IPS-NIHi11 (cell line): ENCODE measurements at places on chromosomes 11 and 22.

DNA sequence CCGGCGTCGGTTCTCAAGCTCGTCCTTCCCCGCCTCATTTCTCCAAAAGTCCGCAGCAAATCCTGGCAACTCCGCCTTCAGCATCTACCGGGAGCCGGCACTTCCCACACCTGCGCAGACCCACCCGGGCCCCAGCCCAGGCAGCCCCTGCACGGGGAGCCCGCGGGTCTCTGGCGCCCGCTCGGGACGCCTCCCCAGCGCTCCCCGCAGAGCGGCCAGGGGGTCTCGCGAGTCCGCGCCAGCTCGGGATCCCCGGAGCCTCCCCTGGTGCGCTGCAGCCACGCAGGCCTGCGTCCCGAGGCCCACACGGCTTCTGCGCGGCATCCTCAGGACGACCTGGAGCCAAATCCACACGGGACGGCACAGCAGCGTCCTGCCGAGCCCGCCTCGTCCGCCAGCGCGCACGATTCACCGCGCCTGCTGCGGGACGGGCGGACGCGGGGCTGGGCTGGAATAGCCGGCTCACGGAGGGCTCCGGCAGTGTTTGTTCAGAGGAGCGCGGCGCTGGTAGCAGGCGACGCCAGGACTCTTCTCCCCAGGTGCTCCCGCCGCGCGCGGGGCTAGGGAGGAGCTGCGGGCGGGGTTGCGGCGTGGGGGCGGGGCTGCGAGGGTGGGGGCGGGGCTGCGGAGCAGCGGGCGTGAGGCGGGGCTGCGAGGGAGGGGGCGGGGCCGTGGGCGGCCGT, 816 bp upstream of the PHRF1 start:
- DNase-seq = no peak

DNA sequence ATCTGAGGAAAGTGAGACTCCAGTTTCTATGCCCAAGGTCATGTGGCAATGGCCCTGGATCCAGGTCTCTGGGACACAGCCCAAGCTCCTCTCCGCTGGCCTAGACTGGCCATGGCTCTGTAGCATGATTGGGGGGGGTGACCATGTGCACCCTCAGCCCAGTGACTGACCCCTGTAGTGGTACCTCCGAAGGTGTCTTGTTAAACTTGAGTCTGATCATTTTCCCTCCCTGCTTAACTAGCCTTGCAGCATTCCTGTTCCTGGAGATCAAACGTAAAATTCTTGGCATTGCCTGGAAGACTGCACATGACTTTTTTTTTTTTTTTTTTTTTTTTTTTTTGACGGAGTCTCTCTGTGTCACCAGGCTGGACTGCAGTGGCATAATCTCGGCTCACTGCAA, 1116.0 kb downstream of the TBC1D22A start:
- DNase-seq = peak; percentile 27

- DNase-seq = no peak
Observed at GRCh38 chr11:128692753-128693415, 988 bp upstream of the FLI1 start.

GRCh38 chr11:2824851-2825250, 60.7 kb downstream of the CDKN1C start:
- DNase-seq = no peak

DNA sequence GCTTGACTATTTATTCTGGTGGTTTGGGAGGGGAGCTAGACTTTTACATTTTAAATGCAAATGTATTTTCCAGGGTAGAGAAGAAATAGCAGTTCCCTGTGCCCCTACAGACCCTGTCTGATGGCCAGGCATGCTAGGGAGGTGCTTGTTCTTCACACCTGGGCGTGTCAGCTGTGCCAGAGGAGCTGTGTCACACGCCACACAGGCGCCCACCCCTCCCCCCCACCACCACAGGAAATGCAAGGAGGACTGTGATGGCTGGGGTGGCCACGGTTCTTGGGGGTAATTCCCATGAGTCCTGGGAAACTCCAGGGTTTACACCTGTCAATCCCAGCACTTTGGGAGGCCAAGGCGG, 82.2 kb downstream of the FLI1 start:
- no peak for DNase-seq

DNA sequence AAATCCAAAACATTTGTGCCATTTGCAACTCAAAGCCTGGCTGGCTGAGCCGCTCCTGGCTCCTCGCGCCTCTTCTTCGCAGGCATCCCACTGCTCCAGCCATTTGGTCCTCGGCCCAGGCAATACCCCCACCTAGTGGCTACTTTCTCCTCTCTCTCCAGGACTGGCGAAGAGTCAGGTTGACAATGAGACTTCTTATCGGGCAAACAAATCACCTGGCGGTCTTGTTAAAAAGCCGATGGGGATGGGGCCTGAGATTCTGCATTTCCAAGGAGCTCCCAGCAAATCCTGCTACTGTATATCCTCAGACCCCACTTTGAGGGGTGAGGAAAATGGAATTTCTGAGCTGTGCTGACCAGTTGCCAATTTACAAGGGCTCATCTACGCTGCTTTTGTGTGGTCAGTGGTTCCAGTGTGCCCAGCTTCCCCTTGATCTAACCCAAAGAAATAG, 89.0 kb downstream of the ISX start:
- DNase-seq = peak; percentile 77

GRCh38 chr11:94183886-94184264, 55.2 kb downstream of the PANX1 start:
- peak; percentile 92 for DNase-seq

- no peak for DNase-seq
Observed at GRCh38 chr11:20589796-20590195, 9.6 kb upstream of the SLC6A5 start.

GRCh38 chr11:119206511-119207414, 624 bp downstream of the CBL start:
- peak; percentile 74 for DNase-seq

DNA sequence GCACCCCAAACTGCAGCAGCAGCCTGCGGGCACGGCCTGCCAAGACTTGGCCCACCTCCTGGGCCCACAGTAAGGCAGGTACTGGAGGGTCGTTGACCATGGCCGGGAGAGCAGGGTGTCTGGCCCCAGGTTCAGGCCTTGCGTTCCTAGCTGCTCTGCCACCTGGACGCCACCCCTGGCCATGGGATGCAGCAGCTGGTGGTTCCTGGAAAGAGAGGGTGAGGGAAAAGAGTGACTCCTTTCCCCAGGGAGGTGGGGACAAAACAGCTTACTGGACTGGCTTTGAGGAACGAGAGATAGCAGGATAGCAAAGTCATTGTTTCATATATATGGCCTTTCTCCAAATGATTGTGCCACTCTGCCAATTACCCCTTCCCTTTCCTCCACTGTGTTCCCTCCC, 1.8 kb downstream of the BSCL2 start:
- DNase-seq = no peak

DNA sequence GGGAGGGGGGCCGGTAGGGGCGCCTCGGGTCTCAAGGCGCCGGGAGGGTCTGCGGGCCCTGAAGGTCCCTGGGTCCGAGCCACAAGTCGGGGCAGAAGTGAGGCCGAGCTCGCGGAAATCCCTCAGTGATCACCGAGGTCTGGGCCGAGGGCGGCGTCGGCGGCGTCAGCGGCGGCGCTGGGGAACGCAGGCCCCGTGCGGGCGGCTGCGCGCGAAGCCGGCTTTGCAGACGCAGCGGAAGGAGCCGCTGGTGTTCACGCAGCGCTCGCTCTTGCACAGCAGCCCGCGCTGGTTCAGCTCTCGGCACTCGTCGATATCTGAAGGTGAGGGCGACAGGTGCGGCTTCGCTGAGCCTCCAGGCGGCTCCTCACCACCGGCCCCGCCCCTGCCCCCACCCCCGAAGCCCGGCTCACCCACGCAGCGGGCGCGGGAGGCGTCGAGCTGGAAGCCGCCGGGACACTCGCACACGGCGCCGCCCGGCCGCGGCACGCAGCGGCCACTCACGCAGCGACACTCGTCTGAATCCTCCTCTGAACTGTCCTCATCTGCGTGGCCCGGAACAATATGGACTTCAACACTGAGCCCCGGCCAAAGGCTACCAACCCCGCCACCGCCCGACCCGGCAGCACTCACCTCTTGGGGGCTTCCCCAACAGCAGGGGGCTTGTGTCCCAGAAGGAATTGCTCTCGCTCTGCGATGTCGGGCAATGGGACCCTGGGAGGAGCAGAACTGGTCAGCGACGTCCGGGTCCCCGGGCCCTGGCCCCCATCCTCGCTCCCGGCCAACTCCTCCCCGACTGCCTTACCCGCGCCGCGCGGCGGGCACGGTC, 14.2 kb downstream of the SCYL1 start:
- peak; percentile 83 for DNase-seq

DNA sequence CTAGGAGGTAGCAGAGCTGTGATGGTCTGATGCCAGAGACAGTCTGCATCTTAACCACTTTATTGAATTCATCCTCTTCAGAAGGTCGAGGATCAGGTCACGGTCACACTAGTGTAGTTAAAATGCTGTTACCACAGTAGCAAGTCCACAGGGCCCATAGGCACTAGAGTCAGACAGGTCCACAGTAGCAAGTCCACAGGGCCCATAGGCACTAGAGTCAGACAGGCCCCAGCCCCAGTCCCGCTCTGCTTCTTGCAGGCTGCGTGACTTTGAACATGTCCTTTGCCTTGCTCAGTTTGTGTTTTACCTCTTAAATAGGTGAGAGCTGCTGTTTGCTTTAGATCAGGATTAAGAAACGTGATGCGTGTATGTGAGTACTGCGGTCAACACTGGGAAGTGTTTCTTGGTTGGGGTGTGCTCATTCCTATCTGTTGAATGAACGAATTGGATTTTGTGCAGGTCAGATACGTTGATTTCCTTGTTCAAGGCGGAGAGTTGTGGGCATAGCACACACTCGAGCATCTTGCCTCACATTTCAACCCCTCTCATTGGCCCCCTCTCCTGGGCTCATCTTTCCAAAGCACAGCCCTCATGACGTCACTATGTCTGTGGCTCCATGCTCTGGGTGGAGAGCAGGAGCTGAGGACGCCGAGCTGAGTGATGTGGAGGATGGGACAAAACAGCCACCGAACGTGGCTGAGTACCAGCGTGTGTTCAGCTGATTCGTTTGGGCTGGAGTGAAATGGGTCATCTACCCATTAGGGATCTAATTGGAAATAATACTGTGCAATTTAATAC, 191.7 kb downstream of the TBC1D22A start:
- peak; percentile 45 for DNase-seq

- no peak for DNase-seq
Observed at GRCh38 chr11:86926975-86927374, 28.2 kb downstream of the FZD4 start.

GRCh38 chr11:73242251-73243092, 24.4 kb downstream of the P2RY2 start:
- peak; percentile 78 for DNase-seq

DNA sequence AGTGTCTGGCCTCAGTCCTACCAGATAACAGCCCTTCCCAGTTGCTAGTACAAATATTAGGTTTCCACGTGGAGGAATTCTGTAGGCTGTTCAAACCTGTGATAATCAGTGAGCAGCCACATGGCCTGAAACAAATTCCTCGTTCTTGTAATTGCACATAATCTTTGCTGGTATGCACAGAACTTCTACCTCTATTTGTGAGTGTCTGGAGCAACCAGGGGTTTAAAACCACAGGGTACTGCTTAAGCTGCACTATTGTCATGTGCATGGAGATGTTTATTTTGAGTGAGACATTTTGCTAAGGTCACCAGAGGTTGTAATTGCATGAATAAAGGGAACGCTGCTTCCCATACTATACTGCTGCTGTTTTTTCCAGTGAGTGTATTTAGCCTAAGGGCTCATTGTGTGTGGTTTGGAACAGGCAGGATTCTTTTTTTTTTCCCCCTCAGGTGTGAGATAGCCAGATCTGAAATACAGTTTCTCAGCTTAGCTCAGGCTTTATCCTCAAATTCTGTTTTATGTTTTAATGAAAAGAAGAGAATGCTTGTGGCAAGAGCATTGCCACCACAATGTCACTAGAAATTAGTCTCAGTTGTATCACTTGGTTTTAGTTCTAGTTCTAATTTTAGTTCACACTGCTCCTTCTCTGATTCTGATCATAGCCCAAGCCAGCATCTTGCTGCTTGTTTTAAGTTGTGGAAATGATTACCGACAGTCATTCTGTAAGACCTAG, 60.5 kb downstream of the CYB5R2 start:
- no peak for DNase-seq

GRCh38 chr22:38031491-38031890, 25.7 kb upstream of the PICK1 start:
- DNase-seq = no peak

- peak; percentile 72 for DNase-seq
Observed at GRCh38 chr11:67002297-67002913, 20.5 kb upstream of the SYT12 start.

DNA sequence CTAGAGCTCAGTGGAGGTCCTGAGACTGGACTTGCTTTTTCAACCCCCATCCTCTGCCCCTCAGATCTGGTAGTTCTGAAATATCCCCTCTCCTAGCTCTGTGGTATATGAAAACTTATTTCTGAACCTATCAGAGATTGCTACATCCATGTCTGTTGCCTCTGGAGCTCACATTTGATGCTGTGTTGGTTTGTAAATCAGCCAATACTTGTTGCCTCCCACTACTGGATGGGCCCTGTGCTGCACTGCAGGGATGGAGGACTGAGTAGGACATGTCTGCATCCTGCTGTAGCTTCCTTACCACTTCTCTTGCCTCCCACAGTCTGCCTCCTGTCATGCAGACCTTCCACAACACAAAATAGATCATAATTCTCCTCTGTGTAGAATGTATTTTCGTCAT, 5.2 kb downstream of the OLFML1 start:
- no peak for DNase-seq

GRCh38 chr11:121533601-121534000, 80.8 kb upstream of the SORL1-AS1 start:
- DNase-seq = no peak

DNA sequence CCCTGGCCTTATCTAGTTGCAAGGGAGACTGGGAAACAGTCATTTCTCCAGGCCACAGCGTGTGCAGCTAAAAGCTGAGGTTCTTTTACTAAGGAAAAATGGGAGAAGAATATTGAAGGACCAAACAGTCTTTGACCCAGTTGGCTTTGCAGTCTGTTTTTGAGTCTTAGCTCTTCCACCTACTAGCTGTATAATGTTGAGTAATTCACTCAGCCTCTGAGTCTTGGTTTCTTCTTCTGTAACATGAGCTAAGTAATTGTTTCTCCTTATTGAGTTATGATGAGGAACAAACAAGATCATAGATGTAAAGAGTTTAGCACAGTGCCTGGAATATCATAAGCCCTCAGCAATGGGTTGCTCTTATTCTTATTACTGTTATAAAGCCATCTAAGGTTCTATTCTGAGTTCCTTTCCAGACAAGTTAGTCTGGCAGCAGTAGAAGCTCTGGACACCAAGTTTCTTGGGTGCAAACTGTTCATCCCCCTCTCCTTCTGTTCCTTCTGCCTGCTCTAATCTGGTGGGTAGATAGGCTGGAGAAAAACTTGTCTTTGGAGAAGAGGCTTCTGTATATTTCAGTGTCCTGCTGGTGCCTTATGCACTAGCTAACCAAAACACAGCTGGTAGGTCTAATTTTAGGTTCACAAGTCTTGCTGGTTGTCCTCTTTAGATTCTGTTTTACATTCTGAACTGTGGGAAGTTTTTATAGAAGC, 13.5 kb downstream of the TRIM44 start:
- no peak for DNase-seq

- no peak for DNase-seq
Observed at GRCh38 chr22:30434843-30435242, 9.3 kb downstream of the MTFP1 start.

- peak; percentile 75 for DNase-seq
Observed at GRCh38 chr11:68312780-68313573, 586 bp downstream of the LRP5 start.
